ENCODE measurements at places on chromosomes 11 and 22. TPM values are rescaled to one million over a fixed set of nuclear protein-coding genes. Genes with fewer than 3 reads are reported as not detected.

DGCR6 gene
- 1.3 TPM for total RNA-seq

OR9G1 gene
- total RNA-seq: not detected

CCDC81 gene
- 0.42 TPM for total RNA-seq

ADAMTS8 gene
- not detected for total RNA-seq

LMNTD2 gene
- total RNA-seq: 0.34 TPM

MOB2 gene
- total RNA-seq: 29.3 TPM

LDLRAD3 gene
- total RNA-seq: not detected

Measured in activated CD8-positive, alpha-beta T cell treated with anti-CD3 and anti-CD28 coated beads, Interleukin-2, amount 10 ng/mL, durations not matched to agents 7 days and 5 days (primary cell).